DMS 273 treated with DMSO at 0.1 percent for 48 hours (cell line): ENCODE measurements at places on chromosomes 3 and 15.

- DNase-seq = no peak
These were observed 17.9 kb upstream of the HDAC11 start for GRCh38 chr3:13462125-13462629.

DNA sequence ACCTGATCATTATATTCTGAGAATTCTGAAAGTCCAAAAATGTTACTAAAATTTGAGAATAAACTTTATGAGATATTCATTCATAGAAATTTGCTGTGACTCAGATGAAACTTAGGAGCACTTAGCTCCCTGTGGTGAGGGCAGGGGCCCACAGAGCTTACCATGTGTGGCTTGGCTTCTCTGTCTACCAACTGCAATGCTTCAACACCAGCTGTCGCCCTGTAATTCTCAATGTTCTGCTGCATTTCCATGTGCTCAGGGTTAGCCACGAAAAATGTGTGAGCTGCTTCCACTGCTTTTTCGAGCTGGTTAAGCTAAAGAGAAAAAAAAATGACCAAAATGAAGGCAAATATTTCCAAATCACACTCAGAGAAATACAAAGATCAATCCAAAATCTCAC lies 125.6 kb downstream of the P3H2 start:
- no peak for DNase-seq

DNA sequence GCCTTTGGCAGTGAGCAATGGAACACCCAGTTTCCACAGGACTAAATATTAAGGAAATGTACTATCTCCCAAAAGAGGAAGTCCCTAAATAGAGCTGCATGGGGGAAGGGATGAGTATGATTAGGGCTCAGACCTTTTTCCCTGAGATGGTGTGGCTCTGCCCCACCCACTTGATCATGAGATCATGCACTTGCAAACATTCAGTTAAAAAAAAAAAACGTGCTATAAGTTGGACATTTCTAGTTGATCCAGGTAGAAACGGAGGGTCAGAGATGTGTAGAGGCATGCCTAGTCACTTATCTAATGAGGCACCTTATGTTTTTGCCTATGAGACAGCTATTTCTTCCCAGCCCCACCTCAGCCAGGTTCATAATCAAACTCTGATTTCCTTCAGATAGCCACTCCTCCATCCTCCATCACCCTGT lies 24.5 kb upstream of the SSR3 start:
- no peak for DNase-seq

DNA sequence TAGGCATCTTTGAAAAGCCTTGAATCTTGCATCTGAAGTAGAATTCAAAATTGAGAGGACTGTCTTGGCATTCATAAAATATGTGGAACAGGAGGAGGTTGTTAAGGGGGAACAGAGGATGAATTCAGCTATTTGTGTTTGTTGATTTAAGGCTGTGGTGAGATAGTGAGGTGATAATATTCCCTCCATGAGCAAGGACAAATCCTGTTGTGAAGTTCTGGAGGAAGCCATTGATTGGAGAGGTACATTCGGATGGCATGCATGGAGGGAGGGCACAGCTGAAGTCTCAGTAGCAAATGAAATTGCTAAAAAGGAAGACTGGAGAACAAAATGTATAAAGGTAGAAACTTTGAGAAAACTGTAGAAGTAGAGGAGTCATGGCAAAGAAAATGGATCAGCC lies 443.8 kb downstream of the NLGN1 start:
- DNase-seq = no peak

DNA sequence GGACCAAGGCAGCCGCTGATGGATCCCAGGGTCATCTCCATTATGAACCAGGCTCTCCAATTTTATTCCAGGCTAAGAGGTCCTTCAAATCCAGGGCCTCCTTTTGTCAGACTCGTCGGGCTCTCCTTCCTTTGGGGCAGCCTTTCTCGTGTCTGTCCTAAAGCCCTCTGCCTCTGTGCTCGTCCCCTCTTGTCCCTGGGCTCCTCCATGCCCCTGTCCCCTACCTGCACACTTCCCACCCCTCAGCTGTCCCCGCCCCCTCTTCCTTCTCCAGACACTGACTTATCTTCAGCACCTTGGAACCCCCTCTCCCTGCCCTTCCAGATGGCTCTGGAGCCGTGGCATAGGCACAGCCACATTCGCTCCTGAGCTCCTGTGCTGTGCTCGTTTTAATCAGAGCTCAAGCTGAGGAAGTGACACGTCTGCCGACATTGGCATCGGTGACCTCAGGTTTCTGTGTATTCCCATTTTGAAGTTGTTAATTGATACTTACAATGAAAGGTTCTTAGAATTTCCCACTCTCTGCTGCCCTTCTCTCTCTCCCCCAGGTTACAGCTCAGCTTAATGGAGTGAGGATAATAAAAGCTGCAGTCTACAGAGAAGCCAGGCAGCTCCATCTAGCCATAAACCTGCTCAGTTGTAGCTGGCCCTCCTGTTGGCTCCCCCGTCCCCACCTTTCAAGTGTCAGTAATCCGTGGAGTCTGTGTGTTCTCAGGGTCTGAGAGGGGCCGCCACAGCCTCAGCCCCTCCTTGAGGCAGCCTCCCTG lies 51.1 kb upstream of the SEC22A start:
- no peak for DNase-seq
